ENCODE measurements at places on chromosomes 13 and 19.

DNA sequence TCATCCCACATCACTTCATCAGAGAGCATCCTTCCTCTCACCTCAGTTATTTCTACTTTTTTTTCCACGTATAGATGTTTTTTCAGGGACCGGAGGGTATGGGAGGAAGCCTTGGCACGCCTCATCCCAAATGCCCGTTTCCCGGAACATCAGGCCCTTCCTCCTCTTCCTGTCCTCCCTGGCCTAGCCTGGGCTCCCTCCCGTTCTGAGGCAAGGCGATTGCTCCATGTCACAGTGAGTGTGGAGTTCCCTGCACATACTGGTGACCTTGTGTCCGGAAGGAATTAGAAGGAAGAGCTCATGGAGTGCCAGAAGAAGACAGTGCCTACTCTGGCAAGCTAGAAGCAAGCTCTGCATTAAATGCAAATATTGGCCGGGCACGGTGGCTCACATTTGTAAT, 1.1 kb upstream of the ZNF627 start:
- no peak for DNase-seq

GRCh38 chr13:105538346-105538745, 997.1 kb downstream of the EFNB2 start:
- no peak for DNase-seq

GRCh38 chr19:18123819-18124218, 26.2 kb downstream of the MAST3 start:
- no peak for DNase-seq

- DNase-seq, result no peak
These were observed 83.9 kb upstream of the OLFM4 start for GRCh38 chr13:52944697-52945096.

DNA sequence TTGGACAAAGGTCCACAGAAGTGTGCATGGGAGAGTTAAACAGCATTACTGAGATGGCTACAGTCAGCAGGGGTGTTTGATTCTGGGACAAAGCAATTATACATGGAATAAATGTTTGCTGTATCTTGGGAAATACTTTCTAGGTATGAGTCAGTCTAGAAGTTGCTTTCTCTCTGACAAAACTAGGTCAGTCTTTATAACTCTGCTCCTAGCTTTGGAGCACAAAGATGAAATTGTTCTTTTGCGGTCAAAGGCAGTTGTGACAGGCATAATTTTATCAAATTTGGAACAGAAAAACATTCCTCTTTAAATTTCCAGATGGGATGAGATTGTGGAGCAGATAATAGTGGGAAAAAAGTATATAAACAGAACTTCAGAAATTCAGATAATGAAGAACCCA, 1045.4 kb upstream of the MIR17HG start:
- DNase-seq, result no peak

- DNase-seq, result no peak
These were observed 854.3 kb downstream of the UQCRFS1 start for GRCh38 chr19:28358633-28359032.

DNA sequence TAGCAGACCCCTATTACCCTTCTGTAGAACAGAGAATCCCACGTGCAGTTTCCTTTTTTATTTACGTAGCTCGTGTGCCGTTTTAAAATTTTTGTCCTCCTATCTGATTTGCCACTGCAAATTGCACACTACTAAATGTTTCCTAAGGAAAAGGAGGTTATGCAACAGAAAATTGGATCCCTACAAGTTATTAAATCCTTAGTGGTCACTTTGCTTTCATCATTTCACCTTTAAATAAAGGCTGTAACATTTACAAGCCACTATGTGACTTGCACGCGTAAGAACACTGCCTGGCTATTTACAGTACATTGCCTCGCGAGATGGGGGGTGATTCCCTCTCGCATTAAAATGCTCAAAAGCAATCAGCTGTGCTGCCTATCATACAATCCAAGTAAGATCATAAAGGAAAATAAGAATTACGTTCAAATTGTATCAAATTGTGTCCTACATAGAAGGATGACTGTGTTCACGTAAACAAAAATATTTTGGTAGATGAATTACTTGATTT, 525.6 kb downstream of the SUCLA2 start:
- no peak for DNase-seq

DNA sequence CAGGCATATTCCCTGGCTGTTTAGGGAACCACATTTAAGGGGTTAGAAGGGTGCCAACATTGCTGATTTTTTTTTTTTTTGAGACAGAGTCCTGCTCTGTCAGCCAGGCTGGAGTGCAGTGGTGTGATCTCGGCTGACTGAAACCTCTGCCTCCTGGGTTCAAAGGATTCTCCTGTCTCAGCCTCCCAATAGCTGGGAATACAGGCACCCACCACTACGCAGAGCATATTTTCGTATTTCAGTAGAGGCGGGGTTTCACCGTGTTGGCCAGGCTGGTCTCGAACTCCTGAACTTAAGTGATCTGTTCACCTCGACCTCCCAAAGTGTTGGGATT, 7.8 kb upstream of the CRX start:
- no peak for DNase-seq

DNA sequence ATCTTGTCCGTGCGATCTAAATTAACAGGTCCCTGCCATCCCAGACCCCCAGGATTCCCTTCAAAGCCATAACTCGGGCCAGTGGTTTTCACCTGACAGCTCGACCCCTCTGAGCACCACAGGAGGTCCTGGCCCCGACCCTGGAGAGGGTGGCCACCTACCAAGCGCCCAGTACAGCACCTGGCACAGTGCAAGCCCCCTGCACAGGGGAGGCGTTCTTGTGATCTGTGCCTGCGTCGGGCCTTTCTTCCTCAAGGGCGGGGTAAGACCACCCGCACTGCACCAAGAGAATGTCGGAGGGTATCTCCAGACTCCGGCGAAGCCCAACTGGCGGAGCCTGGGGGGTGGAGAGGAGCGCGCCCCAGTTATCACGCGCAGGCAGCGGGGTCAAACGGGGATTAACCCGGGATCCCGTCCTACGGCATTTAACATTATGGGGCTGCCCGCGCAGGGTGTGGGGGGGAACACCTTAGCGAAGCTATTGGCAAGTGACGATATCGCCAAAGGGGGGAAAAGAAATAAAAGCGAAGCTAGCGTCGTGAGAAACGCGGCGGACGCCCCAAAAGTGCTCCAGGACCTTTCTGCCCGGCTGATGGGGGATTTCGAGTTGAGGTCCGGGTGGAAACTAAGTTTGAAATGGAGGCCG, 1.3 kb upstream of the HNRNPL start:
- peak; percentile 52 for DNase-seq

DNA sequence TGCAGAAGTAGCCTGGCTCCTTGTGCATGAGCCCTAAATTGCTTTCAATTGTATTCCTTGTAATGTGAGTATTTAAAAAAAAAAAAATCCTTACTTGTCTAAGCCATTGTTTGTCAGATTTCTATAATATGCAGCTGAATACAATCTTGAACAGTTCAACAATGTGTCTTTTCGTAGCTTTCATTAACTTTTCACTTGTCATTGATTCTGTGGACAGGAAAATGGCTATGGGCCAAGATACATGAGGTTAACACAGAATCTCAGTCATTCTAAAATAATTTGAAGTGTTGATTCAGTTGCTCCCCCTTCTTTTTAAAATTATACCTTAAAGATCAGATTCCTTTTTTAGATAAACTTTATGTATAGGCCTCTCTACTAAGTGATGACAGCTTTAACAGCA, 395.8 kb upstream of the KLF12 start:
- DNase-seq, result no peak

- DNase-seq, result no peak
These were observed 20.1 kb downstream of the GPR18 start for GRCh38 chr13:99237981-99238662.

DNA sequence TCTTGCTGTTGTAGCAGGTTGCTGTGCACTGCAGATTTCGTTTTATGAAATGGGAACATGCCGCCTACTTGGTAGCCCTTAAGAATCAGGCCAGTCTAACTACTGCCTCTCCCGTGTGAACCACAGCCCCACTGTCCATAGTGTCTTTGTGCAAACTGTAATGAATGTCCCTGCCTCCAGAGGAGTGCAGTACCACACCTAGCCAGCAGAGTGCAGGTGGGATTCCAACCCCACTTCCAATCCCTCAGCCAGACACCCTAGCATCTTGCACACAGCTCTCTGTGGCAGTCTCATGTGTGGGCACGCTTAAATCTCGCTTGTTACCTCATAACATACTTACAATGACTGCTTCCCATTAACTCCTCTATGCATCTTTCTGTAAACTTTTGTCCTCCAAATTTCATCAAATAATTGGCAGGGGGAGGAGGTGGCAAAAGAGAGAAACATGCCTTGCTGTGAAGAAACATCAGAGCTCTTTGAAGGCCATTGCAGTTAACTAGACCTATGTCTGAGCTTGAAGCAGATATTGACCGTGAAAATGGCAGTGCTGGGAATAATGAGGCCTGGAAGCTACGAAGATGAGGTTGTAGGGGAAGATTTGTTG, 47.2 kb downstream of the ZAR1L start:
- DNase-seq, result no peak

DNA sequence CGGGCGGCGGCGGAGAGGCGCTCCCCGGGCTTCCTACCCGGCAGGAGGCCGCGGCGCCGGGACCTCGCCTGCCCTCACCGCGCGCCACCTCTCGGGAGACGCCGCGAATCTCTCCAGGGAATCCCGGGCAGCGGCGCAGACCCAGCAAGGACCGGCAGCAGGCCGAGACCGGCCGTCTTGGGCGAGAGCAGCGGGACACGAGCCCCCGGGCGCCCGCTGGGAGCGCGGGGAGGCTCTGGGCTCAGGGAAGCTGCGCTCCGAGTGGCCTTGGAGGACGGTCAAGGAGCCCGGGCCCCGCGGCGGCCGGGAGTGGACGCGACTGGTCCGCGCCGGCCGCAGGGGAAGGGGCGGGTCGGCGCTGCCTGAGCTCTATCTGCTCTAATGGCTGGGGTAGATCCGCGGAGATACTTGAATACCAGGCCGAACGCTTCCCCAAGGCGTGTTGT, 14.7 kb downstream of the CDX2 start:
- no peak for DNase-seq

DNA sequence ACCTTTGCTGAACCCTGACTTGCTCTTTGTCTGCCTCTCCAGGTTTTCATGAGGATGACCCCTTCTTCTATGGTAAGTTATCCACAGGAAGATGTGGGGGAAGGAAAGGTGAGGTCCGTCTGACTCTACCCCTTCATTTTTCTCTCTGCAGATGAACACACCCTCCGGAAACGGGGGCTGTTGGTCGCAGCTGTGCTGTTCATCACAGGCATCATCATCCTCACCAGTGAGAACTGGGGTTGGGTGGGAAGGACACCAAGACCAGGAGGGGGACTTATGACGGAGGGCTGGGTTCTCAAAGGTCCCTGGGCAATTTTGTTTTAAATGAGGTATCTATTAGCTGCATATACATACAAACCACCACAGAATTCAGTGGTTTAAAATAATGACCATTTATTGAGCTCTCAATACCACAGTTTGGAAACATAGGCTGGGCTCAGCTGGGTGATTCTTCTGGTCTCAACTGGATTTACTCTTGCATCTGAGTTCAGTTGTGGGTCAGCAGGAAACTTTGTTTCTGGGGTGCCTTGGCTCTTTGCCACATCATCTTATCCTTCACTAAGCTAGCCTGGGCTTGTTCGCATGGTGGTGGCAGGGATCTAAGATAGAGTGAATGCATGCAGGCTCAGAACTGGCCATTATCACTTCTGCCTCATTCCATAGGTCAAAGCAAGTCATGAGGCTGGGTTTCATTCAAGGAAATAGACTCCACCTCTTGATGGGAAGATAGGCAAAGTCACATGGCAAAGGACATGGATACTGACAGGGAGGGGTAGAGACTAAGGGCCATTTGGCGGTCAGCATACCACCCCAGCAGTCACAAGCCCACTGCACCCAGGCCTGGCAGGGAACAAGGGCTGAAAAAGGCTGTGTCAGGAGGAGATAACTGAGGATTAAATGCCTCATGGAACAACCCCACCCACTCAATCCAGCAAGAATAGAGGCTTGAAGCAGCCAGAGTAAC, 11.8 kb downstream of the FXYD5 start:
- no peak for DNase-seq

- DNase-seq, result peak; percentile 92
These were observed 4.4 kb upstream of the ZNF329 start for GRCh38 chr19:58154679-58155648.

DNA sequence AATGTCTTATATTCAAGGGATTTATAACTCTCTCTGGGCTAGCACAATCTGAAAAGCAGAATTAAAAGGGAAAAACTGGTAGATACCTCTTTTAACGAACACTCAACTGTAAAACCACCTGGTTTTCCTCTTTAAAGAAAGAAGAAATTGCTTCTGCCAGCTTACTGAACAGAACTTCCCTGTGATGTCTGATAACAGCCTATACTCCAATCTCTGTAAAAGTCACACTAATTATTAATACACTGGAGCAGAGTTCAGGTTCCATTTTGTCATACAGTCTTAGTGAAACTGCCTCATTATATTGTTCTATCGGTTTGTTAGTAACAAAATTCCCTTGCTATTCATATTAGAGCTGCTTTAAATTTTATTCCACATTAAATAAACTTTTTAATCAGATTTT, 251.0 kb upstream of the STARD13 start:
- DNase-seq, result no peak

DNA sequence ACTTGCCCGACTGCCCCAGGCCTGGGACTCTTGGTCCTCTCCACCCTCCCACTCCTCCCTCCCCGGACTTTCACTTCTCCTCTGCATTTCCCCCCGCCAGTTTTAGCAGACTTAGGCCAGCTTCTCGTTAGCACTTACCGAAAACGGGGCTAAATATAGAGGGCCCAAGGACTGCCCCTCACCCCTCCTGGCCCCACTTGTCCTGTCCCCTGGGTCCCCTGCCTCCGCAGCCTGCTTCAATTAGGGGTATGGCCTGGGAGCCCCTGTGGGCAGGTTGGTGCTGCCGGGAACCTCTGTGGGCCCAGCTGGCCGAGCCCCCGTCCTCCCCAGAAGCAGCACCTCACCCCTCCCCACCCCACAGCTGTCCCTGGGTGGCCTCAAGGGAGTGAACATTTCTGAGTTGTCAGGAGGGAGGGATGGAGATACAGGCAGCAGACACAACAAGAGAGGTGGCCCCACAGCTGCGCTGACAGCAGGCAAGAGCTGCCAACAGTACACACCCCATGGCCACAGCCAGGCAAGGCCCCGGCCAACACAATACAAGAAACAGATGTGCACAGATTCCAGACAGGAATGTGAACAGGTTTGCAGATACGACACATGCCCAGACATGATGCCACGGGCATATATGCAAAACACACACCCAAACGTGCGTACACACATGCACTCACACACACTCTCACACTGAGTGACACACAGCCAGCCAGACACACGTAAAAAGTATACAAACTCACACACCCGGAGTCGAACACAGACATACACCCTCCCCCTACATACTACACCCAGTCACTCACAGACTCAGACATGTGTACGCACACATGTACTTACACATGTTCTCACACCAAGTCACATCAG, 2.6 kb downstream of the POU2F2 start:
- peak; percentile 55 for DNase-seq

DNA sequence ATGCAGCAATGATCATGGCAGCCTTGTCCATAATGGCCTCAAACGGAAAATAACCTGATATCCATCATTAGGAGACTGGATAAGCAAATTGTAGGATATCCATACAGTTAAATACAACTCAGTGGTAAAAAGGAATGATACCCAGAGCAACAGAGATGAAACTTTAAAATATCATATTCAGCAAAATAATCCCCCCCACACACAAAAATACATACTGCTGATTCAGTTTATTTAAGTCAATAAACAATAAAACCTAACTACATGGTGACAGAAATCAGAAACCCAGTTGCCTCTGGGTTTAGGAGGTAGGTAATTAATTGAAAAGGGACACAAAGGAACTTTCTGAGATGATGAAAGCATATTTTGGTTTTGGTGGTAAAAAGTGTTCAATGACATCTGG, 27.9 kb upstream of the DLEU7 start:
- DNase-seq, result no peak

GRCh38 chr13:91774397-91774796, 376.0 kb downstream of the GPC5 start:
- no peak for DNase-seq

All from head of caudate nucleus (tissue), 42 donors.